ENCODE measurements at places on chromosomes 7 and 10.

DNA sequence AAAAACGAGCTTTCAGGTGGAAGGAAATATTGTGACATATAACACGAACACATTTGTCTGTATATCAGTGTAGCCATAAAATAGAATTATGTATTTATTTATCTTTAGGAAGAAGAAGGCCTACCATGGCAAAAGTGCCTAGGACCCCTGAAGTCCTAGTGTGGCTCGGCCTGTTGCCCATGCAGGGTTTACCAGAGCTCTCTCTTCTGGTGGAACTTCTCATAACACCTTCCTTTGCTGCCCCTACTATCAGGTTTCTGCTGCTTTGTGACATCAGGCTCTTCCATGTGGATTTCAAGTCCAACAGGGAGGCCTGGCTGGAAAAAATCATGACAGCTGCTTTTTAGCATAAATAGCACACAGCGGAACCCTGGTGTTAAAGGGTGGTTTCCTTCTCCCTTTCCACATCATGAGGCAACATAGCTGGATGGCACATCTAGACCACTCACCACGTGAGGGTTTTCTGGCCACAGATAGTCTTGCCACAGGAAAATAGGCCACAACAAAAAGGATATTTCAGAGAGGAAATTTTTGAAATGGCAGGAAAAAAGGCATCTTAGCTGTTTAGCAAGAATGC, 44.8 kb upstream of the ADO start:
- no peak for DNase-seq

DNA sequence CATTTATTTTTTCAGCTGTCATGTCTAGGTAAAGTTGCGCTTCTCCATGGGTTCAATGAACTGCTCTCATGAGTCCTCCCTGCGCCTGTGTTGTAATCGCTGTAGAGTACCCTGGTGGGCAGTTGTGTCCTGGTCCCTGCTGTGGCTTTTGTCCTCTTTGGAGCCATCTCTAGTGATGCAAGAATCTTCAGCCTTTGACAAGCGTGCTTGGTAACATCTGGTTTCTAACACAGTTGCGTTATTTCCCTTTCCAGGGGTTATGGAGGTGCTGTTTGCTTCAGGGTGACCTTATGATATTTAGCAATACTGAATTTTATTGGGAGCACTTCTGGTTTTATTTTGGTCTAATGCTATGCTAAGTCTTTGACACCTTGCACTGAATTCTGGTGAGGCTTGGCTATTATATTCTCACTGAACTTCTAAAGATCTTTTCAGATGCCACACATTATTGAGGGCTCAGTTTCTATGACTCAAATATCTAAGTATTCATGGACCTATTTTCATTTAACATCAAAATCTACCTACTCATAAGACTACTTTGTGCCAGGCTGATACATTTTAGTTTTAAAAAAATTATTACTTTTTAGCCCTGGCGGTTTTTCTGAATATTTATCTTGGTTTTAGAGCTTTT, 88.6 kb downstream of the FANK1 start:
- DNase-seq = no peak

DNA sequence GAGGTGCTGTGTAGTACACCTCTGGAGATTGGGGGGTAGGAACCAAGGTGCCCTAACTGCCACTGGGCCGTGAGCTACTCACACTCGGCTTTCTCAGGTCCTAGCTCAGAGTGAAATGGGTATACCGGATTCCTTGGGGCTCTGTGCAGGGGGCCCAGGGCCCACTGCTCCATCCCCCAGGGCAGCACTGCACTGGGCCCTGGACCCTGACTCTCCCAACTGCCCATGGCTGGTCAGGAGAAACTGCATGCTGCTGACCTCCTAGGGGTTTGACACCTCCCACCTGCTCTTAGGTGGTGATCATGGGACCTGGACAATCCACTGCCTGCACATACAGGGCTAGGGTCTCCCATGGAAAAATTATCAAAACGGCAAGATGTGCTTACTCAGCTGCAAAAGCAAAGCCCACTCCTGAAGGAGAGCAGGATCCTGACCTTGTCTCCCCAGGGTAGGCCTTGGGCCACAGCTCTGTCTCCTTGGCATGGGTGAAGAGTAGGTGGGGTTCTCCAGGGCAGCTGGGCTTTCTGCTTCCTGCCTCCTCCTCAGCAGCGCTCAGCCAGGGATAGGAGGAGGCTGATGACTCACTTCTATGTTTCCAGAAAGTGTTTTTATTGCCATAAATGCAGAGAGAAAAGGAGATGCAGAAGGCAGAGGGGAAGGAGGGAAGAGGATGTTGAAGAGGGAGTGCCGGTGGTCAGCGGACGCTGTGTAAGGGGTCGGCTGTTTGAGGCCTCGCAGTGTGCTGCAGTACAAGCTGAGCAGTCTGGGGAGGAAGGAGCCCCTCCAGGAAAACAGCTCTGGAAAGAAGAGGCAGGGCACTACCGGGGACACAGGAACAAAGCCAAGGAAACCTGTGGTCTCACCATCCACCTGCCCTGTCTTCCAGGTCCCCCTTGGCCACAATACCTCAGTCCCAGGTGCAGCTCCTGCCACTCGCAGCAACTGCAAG, 107.8 kb downstream of the ARHGAP22 start:
- no peak for DNase-seq

- DNase-seq = no peak
Measured at GRCh38 chr7:101729241-101729883, 88.1 kb upstream of the CUX1 start.

DNA sequence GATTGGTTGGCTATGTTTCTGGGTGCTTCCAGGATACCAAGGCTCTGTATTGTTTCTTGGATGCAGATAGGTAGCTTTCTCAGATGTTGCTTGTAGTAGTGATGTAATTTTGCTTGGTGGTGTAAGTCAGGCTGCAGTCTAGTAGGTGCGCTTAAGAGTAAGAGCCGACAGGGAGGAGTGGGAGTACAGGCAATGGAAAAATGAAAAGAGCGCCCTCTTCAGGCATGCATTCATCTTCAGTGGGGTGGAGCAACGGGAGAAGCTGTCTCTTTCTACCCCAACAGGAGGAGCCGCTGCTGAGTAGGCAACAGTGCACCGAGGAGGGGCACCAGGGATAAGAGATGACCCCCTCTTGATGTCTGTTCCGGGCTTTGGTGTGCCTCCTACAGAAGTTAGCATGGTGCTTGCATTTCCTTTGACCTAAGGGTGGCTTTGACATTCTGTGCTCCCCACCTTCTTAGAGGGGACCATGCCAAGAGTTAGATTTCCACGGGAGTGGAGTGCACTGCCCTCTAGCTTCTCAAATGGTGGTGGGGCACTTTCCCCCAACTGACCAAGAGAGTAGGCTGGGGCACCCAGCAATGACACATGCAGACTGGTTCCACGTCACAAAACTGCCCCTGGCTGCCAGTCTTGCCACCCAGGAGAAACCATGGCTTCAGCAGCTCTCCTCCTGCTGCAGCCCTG, 56.1 kb downstream of the ZNF783 start:
- DNase-seq = no peak

DNA sequence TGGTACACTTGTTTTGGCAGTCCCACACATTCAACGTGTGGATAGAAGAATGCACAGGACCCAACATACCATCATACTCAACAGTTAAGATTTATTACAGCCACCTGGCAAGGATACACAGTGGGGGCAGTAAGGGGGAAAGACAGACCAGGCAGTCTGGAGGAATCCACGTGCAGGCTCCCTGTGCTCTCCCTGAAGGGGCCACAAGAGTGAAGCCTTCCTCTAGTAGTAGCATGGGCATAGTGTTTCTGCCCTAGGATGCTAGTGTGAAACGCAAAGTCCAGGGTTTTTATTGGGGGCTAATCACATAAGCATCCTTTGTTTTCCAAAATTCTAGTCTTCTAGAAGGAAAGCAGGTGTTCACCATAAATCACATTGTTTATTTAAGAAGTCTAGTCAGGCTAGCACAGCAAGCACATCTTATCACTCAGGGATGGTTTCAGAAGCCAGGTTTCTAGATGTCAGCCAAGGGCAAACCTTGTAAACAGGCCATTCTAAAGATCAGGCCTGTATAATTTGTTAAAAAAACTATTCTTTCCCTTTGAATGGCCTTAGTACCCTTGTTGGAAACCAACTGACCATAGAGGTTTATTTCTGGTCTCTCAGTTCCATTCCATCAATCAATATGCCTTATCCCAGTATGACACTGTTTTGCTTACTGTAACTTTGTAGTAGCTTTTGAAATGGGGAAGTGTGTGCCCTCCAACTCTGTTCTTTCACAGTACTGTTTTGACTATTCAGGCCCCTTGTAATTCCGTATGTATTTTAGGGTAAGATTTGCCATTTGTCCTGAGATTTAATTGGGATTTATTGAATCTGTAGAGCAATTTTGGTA, 12.4 kb upstream of the TFAM start:
- DNase-seq = no peak

DNA sequence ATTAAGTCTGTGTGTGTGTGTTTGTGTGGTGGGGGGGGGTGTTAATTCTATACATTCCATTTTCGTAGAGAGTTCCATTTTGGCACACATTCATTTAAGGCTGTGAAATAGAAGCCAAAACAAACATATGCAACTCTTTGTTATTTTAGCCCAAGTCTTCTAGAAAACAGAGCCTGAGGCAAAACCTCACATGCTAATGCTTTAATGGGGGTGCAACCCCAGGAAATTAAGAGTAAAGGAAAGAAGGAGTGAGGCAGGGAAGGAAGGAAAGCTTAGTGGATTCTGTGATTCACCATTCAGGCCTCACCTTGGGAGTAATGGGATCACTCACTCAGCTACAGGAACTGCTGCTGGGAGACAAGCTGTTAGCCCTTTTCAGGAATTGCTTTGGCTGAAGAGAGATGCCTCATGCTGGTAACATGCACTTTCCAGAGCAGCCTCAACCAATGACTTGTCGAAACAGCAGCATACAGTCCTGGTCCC, 73.0 kb upstream of the CTTNBP2 start:
- DNase-seq = no peak

GRCh38 chr10:104254493-104255310, at the start of gene GSTO1:
Gene GSTO1, plus strand, starts transcription at chr10:104254892. Its CDS starts 37 bp downstream, at chr10:104254929.
- DNase-seq = peak; percentile 30

GRCh38 chr7:154433632-154434598, 381.7 kb downstream of the DPP6 start:
- DNase-seq = no peak

DNA sequence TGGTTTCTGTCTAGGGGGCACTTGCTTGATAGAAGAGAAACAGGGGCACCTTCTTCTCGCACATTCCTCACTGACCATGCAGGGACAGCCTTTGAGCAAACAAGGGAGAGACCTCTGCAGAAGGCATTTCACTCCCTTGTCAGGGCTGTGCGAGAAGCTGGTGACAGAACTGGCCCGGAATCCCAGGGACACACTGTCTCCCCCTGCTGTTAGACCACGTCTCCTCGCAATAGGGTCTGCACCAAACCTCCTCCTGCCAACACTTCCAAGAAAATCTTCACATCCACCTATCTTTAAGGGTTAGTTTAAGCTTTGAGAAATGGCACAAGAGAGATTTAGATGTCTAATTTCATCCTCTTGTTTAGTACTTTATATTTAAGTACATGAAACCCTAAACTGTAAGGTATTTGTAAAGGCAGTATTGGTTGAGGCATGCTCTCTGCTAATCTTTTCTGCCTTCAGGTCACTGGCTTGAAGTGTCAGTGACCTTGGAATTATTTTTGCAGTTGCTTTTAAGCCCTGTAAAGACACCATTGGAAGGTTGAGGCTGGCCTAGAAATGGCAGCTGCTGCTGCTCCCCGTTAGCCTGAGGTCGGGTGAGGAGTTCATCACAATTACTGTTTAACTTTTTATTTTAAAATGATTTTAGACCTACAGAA, 37.0 kb downstream of the RBM20 start:
- DNase-seq = no peak

- no peak for DNase-seq
Measured at GRCh38 chr7:55360486-55360885, 4.7 kb upstream of the LANCL2 start.

DNA sequence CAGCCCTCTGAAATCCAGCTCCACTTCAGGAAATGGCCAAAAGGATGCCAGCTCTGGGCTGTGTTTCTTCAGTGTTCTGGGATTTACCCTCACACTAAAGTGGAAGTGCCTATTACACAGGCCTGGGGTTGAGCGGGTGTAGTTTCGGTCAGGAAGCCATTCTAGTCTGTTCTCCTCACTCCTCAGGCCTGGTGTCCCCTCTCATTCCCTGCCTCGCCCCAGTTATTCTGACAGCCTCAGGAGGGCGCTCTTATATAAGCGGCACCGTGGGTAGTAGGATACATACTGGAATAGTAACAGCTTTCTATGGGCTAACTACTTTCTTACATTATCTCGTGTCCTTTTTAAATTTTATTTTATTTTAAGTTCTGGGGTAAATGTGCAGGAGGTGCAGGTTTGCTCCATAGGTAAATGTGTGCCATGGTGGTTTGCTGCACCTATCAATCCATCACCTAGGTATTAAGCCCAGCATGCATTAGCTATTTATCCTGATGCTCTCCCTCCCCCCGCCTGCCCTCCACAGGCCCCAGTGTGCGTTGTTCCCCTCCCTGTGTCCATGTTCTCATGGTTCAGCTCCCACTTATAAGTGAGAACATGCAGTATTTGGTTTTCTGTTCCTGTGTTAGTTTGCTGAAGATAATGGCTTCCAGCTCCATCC, 12.2 kb upstream of the LGI1 start:
- DNase-seq = no peak

GRCh38 chr7:132081686-132082085, 494.6 kb downstream of the PLXNA4 start:
- no peak for DNase-seq

GRCh38 chr7:117110480-117111315, 157.4 kb downstream of the ST7 start:
- no peak for DNase-seq

DNA sequence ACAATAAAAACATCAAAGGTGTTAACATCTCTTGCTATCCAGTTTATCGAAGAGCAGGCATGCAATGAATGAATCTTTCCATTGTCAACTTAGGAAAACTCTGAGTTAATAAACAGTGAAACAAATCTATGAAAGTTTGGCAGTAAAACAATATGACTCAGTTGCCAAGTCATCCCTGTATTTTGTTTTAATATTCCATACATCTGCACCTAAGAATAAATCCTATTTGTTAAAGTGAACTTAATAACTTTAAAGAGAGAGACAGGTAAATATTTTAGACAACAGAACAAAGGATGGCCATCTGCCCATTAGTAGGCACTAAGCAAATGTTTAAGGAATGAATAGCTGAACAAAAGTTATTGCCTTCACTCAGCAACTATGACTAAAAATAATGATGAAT, 700.5 kb upstream of the CELF2 start:
- no peak for DNase-seq

GRCh38 chr7:134024739-134025138, 102.4 kb upstream of the LRGUK start:
- no peak for DNase-seq

DNA sequence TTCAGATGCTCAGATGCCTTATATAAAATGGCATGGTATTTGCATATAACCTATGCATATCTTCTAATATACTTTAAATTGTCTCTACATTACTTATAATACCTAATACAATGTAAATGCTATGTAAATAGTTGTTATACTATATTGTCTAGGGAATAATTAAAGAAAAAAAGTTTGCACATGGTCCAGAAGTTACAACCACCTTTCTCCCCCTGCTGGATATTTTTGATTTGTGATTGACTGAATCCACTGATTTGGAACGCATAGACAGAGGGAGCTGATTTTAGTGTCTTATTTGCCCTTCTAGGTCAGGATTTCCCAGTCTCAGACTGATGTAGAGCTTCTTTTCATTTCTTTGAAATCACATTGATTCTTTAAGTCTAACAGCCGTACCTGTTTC, 31.8 kb downstream of the MDFIC start:
- DNase-seq = no peak

Data from activated T-cell treated with anti-CD3 and anti-CD28 coated beads for 1 hour (primary cell).